ENCODE measurements at places on chromosomes 11 and 22. TPM values are rescaled to one million over a fixed set of nuclear protein-coding genes. Genes with fewer than 3 reads are reported as not detected.
A peak's percentile ranks its signal among the peaks of the same experiment; 100 is the strongest.

Gene TMEM132A
- 3.5 TPM for total RNA-seq

Gene TREH
- total RNA-seq, result not detected

DNA sequence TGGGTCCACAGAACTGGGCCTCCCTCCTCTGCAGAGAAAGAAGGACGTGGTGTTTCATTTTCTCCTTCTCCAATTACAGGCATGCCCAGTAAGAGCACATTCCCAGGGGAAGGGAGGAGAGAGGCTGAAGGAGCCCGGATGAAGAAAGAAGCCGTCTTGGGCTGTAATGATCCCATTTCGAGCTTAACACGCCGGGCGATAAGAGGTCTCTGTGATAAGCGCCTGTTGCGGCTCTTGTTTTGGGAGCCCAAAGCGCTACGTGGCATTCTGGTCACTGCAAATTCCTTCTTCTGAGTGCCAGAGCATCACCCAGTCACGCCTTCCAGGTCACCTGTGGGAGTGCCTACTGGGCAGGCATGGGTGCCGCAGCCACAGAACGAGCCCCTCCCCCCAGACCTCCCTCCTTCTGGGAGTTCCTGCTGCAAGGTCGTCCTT lies 57.5 kb downstream of the ANO1 start:
- no peak overlapping the region for H3K27ac ChIP-seq
- no peaks in the 10 kb centered on the region for H3K36me3 ChIP-seq
- H3K4me1 ChIP-seq, result no peaks in the 10 kb centered on the region
- H3K27me3 ChIP-seq, result peaks cover 3% of the 10 kb centered on the region
- no peak overlapping the region for H3K4me3 ChIP-seq
- DNase-seq, result no peak

DNA sequence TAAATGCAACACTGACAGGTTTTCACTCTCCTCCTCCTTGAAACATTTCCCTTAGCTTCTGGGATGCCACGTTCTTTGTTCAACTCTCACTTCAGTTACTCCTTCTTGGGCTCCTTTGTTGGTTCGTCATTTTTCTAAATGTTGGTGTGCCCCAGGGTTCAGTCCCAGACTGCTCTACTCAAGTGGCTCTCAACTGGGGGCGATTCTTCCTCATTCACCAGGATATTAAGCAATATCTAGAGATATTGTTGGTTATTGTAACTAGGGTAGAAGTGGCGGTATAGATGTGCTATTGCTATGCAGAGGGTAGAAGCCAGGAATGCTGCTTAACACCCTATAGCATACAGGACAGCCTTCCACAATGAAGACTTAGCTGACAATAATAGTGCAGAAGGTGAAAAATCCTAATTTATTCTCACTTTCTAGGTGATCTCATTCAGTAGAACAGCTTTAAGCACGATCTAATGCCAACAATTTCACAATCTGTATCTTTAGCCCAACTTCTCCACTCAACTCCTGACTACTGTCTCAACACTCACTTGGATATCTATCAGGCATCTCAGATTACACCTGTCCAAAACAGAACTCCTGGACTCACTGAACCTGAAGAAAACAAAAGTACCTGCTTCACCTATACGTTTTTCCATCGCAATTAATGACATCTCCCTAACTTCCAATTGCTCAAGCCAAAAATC lies 4.6 kb downstream of the NUP160 start:
- H3K4me1 ChIP-seq, result peaks cover 15% of the 10 kb centered on the region
- H3K4me3 ChIP-seq, result no peak overlapping the region
- no peaks in the 10 kb centered on the region for H3K27me3 ChIP-seq
- no peak for DNase-seq
- no peak overlapping the region for H3K27ac ChIP-seq
- peaks cover 41% of the 10 kb centered on the region for H3K36me3 ChIP-seq

Gene TEX12
- not detected for total RNA-seq

- H3K36me3 ChIP-seq, result no peaks in the 10 kb centered on the region
- no peak overlapping the region for H3K4me3 ChIP-seq
- no peak overlapping the region for H3K27ac ChIP-seq
Measured at GRCh38 chr11:47923667-47924066, 56.7 kb upstream of the PTPRJ start.

- DNase-seq, result no peak
- H3K27me3 ChIP-seq, result no peaks in the 10 kb centered on the region
- no peak overlapping the region for H3K4me3 ChIP-seq
- no peak overlapping the region for H3K27ac ChIP-seq
- no peaks in the 10 kb centered on the region for H3K4me1 ChIP-seq
- no peaks in the 10 kb centered on the region for H3K36me3 ChIP-seq
Measured at GRCh38 chr11:42085736-42086135, 626.3 kb upstream of the LRRC4C start.

Gene KRTAP5-2
- total RNA-seq, result not detected

DNA sequence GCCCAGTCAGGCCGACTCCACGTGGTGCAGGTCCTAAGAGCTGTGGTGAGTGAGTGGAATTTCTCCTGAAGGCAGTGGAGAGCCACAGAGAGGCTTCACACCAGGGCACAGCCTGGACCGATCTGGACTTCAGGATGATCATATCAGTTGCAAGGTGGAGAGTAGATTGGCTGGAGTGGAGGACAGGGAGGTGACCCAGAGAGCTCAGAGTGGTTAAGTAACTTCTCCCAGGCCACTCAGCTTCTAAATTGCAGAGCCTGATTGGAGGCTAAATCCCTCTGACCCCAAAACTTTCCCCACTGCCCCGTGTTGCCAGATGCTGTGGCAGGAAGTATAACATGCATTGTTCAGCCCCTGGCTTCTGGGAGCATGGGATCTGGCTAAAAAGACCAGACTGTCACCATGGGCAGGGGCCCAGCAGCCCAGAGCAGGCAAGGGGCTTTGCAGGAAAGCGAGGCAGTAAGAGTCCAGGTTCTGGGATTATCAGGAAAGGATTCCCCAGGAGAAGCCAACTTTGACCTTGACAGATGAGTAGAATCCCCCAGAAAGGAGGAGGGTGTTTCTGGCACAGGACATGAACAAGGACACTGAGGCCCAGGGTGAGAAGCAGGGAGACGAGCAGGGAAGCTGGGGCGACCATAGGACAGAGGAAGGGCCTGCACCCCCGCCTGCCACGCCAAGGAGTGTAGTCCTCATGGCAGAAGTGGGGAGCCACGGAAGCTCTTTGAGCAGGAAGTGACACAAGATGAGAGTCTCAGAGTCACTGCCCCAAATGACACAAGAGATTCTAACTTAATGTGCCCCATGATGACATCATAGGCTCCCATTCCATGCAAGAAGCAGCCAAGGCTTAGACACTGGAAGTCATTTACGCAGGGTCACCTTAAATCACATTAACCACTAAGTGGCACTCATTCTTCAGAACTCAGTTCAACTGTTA lies 4.8 kb downstream of the SLC35C1 start:
- H3K4me1 ChIP-seq, result peaks cover 28% of the 10 kb centered on the region
- DNase-seq, result no peak
- peaks cover 25% of the 10 kb centered on the region for H3K36me3 ChIP-seq
- H3K27ac ChIP-seq, result peak overlapping the region; percentile 30
- H3K27me3 ChIP-seq, result no peaks in the 10 kb centered on the region

- no peak overlapping the region for H3K27ac ChIP-seq
- H3K4me3 ChIP-seq, result no peak overlapping the region
- peaks cover 2% of the 10 kb centered on the region for H3K27me3 ChIP-seq
- no peak for DNase-seq
Measured at GRCh38 chr11:5531053-5531831, 14.7 kb upstream of the UBQLNL start.

Gene GVQW3
- total RNA-seq, result 4.3 TPM

DNA sequence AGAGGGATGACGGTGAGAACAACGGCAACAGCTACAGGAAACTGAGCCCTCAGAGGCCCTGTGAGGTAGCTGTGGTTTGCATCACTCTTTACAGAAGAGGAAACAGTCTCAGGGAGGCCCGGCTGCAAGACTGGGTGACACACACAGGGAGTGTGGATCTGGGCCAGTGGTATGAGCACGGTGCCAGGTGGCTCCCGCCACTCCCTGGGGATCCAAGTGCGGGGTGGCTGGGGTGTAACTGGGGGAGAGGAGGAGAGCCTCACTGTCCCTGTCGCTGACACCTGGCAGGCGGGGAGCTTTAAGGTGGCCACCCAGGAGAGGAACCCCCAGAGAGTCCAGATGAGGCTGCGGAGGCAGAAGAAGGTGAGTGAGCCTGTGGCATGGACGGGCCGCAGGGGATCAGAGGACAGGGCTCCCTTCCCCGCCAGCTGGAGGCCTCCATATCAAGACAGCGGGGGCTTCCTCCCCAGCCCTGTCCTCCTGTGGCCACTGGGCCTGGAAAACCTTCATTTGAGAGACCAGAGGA lies 5.6 kb downstream of the RGL4 start:
- H3K4me1 ChIP-seq, result peaks cover 44% of the 10 kb centered on the region
- peak; percentile 94 for DNase-seq
- H3K27ac ChIP-seq, result peak overlapping the region; percentile 100

GRCh38 chr11:75773595-75774353 lies 5.2 kb downstream of the DGAT2 start:
- peaks cover 3% of the 10 kb centered on the region for H3K36me3 ChIP-seq
- peak overlapping the region; percentile 36 for H3K4me3 ChIP-seq
- H3K27ac ChIP-seq, result peak overlapping the region; percentile 15
- H3K27me3 ChIP-seq, result peaks cover 22% of the 10 kb centered on the region

DNA sequence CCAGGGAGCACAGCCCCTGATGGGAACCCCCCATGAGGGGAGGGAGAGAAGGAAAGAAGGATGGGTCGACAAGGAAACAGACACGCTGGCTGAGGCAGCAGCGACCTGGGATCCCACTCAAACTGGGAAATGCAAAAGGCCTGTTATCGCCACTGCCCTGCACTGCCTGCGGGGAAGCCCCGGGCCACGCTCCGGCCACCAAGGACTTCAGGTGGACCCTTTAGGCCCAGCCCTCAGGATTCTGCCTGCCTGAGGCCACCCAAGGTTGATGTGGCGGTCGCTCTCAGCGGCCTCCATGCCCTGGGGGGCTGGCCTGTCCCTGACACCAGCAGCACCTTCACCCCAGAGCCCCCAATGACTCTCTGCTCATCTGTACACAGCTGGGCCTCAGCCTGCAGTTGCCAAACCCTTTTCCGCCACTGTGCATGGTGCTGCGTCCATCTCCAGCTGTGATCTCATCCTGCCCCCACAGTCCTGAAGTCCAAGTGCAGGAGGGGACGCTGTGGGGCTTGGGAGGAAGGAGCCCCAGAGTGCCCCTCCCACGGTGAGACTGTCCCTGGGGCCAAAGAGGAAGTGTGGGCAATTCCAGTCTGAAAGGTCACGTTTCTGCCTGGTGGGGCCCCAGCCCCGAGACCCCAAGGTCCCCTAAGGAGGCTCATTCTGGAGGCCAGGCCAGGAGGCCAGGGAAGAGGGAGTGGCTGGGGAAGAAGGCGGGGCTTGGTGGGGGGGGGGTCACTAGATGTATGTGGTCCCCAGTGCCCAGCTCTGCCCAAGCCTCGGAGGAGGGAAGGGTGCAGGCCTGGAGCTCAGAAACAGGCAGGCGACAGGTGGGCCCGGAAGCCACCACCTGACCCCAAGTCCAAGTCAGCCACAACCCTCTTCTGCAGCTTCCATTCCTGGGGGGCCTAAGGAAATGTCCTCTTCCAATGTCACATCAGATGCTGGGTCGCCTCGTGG lies 31.6 kb downstream of the OSBPL5 start:
- no peaks in the 10 kb centered on the region for H3K4me1 ChIP-seq
- H3K27ac ChIP-seq, result no peak overlapping the region
- no peaks in the 10 kb centered on the region for H3K27me3 ChIP-seq
- no peaks in the 10 kb centered on the region for H3K36me3 ChIP-seq

- peaks cover 17% of the 10 kb centered on the region for H3K27me3 ChIP-seq
- DNase-seq, result no peak
- H3K27ac ChIP-seq, result no peak overlapping the region
- H3K4me1 ChIP-seq, result peaks cover 2% of the 10 kb centered on the region
- no peaks in the 10 kb centered on the region for H3K36me3 ChIP-seq
Measured at GRCh38 chr22:36737776-36738175, 34.2 kb upstream of the CACNG2 start.

Measured in activated CD4-positive, alpha-beta T cell treated with anti-CD3 and anti-CD28 coated beads, Interleukin-2, amount 10 ng/mL, durations not matched to agents 24 days and 14 days (primary cell).